Activated T-cell treated with anti-CD3 and anti-CD28 coated beads for 1 hour (primary cell): ENCODE measurements at places on chromosomes 4 and X.

GRCh38 chrX:23727206-23727605 is 15.9 kb downstream of the ACOT9 start:
- DNase-seq: no peak

DNA sequence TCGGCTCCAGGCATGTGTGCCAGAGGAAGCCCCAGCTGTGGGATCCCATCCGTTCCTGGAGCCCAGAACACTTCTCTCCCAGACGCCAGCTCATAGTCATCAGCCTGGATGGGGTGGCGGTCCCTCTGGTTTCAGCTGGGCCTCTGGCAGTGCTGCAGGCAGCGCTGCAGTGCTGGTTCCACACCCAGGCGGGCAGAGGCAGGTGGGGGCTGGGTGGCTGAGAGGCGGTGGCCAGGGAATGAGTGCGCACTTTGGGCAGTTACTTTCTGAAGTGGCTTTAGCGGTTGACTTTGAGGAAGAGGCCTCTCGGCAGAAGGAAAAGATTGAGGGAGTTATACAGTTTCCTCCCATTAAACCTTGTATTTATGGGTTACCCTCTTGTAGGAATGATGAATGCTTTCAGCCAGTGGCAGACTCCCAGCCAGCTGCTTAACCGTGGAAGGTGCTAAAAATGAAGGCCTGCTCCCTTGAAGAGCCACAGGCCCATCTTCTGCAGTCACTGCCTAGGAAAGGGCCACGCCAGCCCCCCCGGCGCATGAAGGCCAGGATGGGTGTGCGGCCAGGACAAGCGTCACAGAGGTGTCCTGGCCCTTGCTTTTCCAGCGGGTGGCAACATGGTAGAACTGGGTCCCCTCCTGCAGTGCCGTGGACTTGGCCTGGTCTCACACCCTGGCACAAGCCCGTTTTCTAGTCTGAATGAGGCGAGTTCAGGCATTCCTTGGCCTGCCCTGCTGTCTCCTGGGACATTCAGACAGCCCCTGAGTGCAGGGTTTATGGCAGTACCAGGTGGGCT is 9.9 kb downstream of the TADA2B start:
- DNase-seq: no peak

DNA sequence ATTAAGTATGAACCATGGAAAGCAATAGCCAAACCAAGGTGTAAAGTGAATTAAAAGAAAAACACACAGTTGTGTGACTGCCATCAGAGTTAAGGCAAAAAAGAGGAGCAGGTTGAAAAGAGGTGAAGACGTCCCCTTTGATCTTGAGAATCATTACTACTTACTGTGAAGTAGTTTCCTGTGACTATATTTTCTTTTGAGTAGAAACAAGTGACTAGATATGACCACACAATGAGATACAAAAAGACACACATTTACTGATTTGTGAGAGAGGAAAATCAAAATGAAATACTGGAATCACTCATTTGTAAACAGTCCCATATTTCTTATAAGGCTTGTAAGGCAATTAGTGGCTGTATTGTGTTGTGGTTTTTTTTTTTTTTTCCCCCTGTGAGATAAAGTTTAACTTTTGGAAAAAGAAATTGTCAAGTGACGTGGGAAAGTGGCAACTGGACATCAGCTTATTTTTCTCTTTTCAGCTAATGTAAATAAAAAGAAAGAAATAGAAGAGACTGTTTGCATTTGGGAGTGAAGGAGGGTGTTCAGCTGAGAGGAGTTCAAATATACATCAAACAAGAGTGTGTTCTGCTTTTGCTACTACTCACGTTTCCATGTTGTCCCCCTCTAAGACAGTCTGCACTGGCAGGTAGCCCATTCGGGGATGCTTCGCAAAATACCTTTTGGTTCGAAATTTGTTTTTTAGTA is 106.4 kb upstream of the FTHL17 start:
- DNase-seq: no peak

GRCh38 chrX:110425222-110426154 is 66.8 kb downstream of the RTL9 start:
- no peak for DNase-seq

DNA sequence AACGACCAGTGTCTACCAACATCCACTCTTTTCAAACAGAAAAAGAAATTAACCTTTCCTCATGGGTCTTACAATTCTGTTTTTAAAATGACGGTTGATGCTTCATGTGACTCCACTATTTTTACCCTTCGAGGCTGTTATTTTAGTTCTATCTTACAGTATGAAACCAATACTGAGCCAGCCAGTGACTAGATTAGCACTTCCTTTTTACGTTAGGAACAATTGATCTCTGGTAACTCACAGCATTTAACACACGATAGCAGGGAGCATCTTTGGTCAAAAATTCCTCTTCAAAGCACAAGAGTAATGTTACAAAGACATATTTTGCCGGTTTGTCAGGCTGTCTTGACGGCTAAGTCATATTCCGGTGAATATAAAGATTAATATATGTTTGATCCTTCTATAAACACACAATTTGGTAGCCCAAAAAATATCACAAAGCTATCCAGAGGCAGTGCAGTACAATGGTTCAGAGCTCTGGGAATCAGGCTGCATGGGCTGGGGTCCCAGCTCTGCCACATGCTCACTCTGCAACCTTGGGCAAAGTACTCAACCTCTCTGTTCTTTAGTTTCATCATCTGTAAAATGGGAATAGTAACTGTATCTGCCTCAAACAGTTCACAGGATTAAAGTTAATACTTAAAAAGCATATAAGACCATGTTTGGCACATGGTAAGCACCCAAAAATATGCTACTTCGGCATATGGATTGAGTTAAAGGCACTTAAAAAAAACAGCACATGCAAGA is 62.9 kb upstream of the TXK start:
- DNase-seq: no peak

GRCh38 chrX:95907081-95907480 is 777.6 kb upstream of the DIAPH2 start:
- DNase-seq: no peak

DNA sequence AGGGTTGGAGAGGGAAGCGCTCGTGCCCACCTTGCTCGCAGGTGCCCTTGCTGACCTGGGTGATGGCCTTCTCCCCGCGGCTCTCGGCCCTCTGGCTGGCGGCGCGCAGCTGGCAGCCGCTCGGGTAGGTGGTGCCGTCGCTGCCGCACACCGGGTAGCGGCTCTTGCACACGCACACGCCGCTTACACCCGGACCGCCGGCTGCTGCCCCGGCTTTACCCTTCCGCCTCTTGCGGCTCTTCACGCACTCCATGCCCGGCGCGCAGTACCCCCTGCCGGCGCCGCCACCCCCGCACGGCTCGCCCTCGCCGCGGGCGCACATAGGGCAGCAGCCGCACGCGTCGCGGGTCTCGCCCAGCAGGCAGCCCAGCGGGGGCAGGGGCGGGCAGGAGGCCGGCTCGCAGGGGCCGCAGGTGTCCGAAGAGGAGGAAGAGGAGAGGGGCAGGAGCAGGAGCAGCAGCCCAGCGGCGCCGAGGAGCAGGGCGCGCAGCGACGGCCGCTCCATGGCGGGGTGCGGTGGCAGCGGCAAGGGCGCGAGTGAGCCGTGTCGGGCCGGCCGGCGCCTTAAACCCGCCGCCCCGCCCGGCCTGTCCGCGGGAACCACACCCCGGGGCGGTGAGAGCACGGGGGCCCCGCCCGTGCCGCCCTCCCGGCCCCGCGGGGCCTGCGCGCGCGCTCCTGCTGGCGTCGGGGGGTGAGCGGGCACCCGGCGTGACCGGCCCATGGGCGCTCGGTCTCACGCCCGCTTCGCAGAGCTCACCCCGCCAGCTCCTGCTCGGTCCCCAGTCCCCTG is at the start of gene IGFBP7:
Gene IGFBP7 (minus strand): TSS at position 539 of the 793 bp plus-strand sequence. CDS start 34 bp downstream, at position 505.
- no peak for DNase-seq

GRCh38 chr4:75502671-75503070 is 11.5 kb downstream of the RCHY1 start:
- DNase-seq: no peak

DNA sequence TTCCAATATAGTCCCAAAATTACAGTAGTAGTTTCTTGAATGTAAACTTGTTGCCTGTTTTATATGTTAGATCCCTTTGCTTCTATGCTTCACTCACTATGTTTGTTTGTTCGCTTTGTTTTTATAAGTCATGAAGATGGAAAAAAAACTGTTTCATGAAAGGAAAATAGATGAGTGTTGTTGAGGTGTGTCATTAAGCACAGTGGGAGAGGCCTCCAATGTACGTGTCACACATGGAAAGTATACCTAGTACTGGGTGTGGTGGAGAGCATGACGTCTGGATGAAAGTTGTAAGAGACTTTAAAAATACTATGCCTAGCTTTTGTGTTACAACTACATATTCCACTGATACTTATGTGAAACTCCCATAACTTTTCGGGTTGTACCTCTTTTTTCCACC is 28.4 kb downstream of the PLS3 start:
- no peak for DNase-seq

DNA sequence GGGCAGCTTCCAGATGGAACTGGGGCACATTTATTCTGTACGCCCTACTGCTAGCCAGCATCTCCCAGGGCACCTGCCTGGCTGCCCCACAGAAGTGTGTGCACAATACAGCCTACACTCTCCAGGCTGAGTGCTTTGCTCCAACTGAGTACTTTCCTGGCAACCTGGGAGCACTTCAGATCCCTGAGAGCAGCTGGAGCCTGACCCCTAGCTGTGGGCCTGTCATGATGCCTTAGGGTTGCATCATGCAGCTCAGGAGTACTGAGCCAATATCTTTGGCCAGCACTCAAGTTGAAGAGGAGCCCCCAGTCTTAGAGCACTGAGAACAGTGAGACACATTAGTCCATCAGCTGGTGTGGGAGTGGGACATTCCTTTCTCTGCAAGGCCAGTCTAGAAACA is 321.9 kb downstream of the CFAP47 start:
- DNase-seq: no peak

DNA sequence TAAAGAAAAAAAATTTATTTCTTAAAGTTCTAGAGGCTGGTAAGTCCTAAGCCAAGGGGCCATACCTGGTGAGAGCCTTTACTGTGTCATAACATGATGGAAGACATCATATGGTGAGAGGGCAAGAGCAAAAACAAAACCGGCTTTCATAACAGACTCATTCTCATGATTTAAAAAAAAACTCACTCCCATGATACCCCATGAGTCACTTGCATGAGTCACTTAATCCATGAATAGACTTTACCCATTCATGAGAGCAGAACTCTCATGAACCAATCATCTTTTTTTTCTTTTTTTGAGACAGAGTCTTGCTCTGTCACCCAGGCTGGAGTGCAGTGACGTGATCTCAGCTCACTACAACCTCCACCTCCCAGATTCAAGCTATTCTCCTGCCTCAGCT is 369.7 kb upstream of the DIAPH2 start:
- no peak for DNase-seq

GRCh38 chr4:170336238-170336775 is 246.6 kb upstream of the AADAT start:
- no peak for DNase-seq

- DNase-seq: no peak
Observed at GRCh38 chr4:15805583-15806517, 27.7 kb downstream of the CD38 start.

GRCh38 chr4:72311291-72311690 is 257.7 kb downstream of the ADAMTS3 start:
- DNase-seq: no peak

GRCh38 chr4:70504733-70505132 is 13.6 kb upstream of the AMTN start:
- no peak for DNase-seq

GRCh38 chrX:10501611-10502010 is 118.8 kb downstream of the MID1 start:
- no peak for DNase-seq

- no peak for DNase-seq
Observed at GRCh38 chr4:54728368-54728767, 70.6 kb downstream of the KIT start.

- DNase-seq: no peak
Observed at GRCh38 chrX:55074851-55075467, at the start of gene PAGE2B. Gene PAGE2B, plus strand, starts transcription at chrX:55075030. Its CDS starts 1,012 bp downstream, at chrX:55076042.

DNA sequence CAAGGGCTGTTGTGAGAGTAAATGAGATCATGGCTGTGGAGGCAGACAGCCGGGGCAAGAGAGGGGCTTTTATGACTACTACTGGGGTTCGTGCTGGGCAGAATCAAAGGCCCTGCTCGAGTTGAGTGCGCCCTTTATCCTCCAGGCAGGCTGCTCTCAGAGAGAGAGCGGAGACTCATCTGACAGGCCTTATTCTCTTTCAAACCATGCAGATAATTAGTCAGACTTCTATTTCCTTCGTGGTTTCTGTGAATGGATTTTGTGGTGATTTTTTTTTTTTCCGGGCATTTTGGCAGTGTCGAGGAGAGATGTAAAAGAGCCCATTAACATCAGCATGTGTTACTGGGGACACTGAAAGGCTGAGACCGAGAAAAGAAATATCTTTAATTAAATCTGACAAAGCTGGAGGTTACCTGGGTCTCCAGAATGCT is 73.6 kb downstream of the MED28 start:
- no peak for DNase-seq

DNA sequence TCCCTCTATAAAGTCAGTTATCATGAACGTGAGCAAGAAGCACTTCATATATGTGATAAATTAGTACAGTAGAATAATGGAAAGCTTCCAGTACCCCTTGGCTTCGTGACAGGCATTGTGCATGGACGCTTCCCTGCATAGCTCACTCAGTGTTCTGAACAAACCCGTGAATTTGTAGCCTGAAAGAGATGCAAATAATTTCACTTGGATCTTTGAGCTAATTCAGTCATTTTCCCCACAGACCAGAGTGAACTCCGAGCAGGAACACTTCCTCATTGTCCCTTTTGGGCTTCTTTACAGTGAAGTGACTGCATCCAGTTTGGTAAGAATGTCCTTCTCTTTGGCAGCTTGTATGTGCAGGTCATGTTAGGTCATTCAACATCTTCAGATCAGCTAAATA is 50.1 kb downstream of the ADD1 start:
- no peak for DNase-seq

- no peak for DNase-seq
Observed at GRCh38 chr4:86026720-86027119, 333.1 kb downstream of the MAPK10 start.

DNA sequence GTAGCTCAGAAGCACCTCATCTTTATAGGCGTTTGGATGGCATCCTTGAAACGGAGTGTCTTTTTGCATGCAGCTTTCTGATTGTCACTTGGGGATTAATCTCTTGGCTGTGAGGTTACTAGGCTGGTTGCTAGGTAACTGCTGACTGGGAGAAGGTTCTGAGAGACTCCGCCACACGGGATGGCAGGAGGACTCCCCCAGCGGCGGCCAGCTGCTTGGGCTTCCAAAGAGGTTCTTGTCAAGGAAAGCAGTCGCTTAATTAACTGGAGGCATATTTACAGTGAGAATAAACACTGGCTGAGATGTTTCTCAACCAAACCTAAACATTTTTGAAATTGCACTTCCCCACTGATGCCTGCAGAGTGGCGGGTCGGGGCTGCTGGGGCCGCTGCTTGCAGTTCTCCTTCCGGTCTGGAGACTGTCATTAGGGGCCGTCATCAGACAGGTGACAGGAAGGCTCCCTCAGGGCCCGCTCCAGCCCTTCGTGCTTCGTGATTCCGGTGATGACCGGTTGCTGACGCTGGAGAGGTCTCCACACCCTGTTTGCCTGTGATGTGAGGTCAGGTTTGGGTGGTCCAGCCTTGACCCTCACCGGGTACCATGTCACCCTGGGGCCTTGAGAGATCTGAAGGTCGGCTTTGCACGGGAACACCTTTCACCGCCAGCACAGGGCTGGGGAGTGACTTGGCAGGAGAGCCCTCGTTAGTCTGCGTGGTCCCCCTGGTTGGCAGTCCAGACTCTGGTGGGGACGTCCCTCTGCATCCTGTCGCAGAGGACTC is 9.1 kb downstream of the NSG1 start:
- no peak for DNase-seq

GRCh38 chr4:87500092-87500462 is 29.1 kb downstream of the SPARCL1 start:
- no peak for DNase-seq
